ENCODE measurements at places on chromosomes 2 and 18.

DNA sequence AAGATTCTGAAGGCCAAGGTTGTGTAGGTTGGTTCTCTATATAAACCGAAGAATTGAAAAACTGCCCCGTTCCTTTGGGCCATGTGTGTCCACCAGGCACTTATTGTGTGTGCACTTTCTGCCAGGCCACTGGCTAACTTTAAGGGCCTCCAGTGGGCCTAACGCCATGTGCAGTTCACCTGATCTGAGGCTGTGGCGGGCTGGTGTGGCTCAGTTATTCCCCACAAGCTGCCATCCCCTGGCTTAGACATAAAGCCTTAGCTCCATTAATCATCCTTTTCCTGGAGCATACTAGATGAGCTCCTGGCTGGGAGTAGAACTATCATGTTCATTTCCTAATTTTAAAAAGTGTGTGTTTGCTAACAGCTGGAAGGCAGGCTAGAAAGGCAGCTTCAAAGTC lies 304.1 kb upstream of the TNP1 start:
- DNase-seq: no peak

GRCh38 chr2:186984481-186984880 lies 135.5 kb upstream of the ZSWIM2 start:
- no peak for DNase-seq

DNA sequence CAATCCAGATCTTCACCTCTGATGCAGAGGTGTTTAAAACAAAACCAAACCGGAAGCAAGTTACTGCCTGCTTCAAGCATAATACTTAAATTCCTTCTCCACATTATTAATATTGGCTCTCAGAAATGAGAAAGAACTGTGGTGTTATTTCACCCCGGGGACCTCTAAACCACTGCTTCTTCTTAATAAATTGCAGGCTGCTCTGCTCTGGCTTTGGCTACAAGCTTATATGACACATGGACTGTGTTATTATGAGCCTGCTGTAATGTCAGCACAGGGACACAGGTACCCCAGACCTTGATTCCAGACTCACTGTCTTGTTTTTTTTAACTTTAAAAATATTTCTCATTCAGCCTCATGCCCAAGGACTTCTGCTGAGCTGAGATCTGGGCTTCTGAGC lies 45.1 kb downstream of the ST6GAL2 start:
- DNase-seq: no peak

DNA sequence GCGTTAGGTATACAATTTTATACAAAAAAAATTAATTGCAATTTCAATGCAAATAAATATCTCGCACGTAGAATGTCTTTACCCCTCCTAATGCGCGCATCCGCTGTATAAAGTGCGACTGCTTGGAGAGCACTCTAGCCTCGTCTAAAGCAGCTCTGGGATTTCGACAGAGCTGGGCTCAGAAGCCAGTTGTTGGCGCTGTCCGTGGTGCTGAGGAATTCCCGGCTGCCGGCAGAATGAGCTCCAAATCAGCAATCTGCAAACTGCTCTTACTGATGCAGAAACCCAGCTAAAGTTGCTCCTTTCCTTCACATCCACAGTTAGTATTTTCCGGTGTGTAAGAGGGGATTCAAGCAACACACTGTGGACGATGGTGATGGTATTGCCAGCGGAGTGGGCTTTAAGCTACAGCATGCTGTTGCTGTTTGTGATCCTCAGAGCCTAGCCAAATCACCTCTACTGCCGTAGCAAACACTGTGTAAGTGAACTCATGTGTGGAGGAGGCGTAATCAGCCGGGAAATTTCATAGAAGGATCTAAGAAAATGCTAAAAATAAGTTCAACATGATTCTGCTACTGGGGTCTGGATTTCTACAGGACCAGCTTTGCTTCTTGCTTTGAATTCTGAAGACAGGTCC lies at the start of gene VWC2L:
Gene VWC2L, plus strand, starts transcription at position 137 of the 637 bp plus-strand sequence. CDS start 3,140 bp downstream, outside the sequence.
- no peak for DNase-seq

GRCh38 chr18:40531051-40531450 lies 1424.0 kb upstream of the PIK3C3 start:
- no peak for DNase-seq

GRCh38 chr2:146623771-146624170 lies 1221.1 kb upstream of the ACVR2A start:
- no peak for DNase-seq

DNA sequence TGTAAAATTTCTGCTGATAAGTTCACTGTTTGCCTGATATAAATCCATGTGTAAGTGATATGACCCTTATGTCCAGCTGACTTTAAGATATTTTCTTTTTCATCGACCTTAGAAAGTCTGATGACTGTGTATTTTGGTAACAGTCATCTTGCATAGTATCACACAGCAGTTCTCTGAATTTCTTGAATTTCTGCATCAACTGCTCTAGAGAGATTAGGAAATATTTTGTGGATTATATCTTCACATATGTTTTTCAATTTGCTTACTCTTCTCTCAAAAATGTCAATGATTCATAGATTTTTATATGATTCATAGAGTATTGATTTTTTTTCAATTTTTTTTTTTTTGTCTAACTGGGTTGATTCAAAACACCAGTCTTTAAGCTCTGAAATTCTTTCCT lies 945.3 kb downstream of the TRIB2 start:
- no peak for DNase-seq

GRCh38 chr2:127032621-127033020 lies 74.3 kb downstream of the BIN1 start:
- DNase-seq: no peak

DNA sequence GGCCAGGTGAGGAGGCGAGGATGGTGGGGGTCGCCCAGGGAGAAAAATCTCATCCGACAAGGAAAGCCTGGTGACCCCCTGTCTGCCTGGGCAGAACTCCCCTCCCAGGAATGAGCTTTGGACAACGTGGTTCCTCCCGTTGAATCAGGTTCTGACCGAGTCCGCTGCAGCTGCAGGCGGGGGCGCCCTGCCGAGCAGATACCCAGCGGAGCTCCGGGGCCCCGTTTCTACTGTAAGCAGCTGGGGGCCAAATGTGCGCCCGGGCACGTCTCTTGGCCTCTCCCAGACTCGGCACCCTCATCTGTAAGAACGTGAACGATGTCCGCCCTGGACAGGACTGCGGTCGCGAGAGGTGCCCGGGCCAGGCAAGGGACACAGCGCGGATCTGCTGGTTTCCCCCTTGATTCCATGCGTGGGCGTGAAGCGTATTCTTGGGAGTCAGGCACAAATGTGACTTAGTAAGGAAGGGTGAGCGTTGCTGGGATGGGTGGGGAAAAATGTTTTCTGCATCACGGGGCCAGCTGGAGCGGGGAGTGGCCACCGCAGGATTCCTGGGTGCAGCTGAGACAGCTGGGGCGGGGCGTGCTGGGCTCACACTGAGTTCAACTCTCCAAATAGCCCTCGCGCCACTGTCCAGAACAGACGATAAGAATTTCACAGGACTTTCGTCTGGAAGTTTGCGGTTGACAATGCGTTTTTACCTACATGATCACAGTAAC lies 20.2 kb upstream of the TUBB6 start:
- no peak for DNase-seq

DNA sequence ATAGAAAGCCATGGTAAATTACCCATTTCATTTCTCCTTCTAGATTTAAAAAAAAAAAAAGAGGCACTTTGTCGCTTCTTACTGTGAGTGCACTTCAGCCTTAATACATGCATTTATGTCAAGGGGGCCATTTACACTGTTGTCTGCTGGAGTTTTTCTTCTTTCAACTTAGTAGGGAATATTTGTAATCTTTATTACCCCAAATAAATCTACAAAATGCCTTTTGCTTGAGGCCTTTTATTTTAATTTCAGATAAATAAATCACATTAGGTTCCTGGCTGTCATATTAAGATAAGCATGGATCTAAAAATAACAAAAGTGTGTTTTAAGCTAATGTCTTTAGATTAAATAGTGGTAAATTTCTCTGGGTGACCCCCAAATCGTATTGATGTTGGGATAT lies 276.0 kb downstream of the NCKAP5 start:
- DNase-seq: no peak

- no peak for DNase-seq
Measured at GRCh38 chr18:61666876-61667590, 225.8 kb downstream of the RNF152 start.

DNA sequence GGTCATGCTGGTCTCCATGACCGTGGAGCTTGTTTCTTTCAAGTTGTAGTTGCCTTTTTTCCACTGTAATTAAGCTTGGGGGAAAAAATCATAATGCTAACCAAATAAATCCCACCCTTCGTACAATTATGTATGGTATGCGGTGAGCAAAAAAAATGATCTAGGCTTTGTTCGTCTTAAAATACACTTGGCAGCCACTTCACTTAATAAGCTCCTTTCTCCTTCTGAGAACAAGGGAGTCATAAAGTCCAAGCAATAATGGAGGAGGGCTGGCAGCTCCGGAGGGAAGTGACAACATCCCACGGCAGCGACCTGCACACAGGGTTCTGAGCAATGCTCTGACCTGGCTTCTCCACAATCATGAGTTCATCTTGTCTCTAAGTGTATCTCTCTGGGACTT lies 91.2 kb upstream of the KLHL29 start:
- no peak for DNase-seq

DNA sequence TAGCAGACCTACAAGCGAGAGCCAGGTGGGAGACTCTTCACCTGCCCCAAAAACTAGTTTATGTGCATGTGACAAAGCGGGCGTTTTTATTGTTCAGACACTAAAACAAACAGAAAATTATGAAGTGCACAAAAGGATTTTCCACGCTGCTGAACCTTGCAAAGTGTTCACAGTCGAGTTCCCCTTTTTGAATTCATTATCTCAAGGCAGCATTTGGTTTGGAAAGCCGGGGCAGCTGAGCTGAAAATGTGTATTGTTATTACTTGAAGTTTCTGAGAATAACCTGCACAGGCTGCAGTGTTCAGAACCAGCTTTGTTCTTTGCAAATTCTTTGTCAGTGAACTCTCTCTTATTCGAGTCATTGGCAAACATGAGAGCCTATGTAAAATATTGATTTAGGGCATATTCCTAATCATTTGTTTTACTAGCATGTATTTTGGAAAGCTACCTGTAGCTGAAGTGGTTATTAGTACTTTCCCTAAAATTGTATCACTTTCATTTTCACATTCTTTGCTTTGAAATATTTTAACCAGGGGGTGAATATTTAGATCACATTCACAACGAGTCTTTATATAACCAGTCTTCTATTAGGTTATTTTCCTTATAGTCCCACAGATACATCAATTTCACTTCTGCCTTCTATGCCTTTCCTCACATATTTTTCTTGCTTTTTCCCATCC lies 59.5 kb downstream of the LRRTM1 start:
- DNase-seq: no peak

- DNase-seq: no peak
Measured at GRCh38 chr2:233708942-233709341, 3.8 kb upstream of the UGT1A5 start.

GRCh38 chr2:190486037-190486623 lies 48.4 kb downstream of the NEMP2 start:
- no peak for DNase-seq

DNA sequence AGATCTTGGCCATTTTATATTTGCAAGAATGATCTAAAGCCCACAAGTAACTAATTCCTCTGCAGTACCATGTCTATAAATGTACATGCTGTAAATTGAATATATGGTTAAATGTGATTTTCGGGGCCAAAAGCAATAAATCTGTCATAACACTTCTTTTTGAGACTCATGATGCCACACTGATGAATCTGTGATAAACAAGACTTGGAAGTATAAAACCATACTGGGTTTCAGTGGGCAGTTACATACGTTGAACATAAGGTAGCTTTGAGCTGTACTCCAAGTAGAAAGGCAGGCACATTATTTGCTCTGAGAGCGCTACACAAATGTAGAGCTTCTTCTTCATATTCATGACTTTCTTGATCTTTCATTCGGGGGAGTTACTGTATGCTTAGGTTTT lies 792.2 kb downstream of the LRRTM4 start:
- DNase-seq: no peak

GRCh38 chr2:167430447-167430846 lies 542.2 kb downstream of the XIRP2 start:
- no peak for DNase-seq

DNA sequence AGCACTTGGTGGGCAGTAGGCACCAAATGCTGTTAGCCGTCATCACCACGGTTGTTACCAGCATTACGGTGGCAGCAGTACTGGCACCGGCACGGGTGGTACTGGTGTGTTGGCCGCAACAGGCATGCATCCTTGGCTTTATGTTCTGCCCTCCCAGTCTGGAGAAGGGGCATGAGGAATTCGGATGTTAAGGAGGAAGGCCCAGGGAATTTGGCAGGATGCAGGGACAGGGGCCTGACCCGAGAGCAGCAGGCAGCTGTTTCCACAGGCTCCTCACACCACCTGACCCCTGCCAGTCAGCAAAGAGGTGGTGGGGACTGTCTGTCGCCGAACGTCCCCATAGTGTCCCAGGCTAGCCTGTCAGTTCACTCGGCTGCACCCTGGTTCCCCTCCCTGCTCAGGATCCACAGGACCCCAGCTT lies 79.0 kb downstream of the EDAR start:
- no peak for DNase-seq

- no peak for DNase-seq
Measured at GRCh38 chr2:71742953-71743601, 289.7 kb downstream of the DYSF start.

DNA sequence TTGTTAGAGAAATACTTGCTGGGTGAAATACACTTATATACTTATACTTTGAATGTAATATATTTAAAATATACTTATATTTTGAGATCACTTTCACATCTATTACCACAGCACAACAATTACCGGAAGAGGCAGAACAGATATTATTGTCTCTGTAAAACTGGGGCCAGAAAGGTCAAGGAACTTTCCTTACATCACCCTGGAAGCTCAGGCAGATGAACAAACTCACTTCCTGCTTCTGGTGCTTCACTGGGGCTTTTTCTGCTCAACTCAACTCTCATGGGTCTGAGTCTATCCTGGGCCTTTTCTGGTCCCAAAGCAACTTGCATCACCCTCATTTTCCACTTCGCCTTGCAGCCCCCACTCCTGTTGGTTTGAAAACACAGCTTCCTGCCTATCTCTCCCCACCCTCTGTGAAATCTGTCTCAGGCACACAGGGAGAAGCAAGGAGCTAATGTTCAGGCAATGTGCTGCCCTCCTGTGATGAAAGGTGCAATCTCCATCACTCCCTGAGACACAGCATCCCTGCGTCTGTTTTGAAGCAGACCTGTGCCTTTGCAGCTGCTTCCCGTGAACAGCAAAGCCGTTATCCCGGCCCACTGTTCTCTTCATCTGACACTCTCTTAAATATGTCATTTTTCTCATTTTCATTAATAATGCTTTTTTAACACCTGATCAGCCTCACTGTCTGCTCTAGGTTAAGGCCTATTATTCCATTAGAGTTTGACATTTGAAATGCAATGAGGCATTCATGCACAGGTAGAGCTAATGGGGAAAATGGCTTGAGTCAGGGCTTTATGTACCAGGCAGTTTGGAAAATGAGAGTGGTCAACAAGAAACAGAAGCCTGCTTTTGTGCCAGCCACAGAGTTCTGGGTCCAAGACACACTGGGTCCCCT lies 251.9 kb upstream of the CHAC2 start:
- no peak for DNase-seq

DNA sequence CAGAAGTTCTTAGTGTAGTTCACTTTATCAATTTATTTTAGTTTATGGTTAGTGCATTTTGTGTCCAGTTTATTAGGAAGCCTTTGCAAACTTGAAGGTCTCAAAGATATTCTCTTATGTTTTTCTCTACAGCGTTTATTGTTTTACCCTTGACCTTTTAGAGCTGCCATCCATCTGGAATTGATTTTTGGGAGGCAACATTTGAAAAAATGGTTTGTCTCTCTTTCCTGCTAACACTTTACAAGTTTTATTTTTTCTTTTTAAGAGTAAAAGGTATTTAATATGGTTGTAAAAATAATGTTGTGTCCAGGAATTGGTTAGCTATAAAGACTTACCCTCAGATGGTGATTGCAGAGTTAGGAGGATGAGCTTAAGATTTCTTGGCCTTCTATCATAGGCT lies 14.0 kb downstream of the GORASP2 start:
- no peak for DNase-seq

- DNase-seq: no peak
Measured at GRCh38 chr2:231219289-231219688, 20.9 kb downstream of the ARMC9 start.
